GM13977 (cell line): ENCODE measurements at places on chromosomes 16 and 17.

DNA sequence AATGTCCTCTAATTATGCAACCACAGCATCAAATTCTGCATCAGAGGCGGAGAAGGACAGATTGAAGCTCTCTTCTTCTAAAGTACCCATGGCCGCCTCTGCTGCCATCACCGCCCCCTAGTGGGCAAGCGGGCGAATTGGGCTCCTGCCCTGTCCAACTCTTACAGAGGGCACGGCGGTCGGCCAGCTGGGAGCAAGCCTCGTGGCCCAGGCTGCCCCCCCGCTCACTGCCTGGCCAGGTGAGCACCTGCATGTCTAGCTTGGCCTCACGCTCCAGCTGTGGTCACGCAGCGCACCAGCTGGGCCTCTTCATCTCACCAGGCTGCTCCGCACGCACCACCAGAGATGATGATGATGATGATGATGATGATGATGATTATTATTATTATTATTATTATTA lies 146.1 kb upstream of the TOM1L1 start:
- no peak for DNase-seq

GRCh38 chr17:58394534-58395223 lies 22.7 kb downstream of the RNF43 start:
- DNase-seq, result no peak

DNA sequence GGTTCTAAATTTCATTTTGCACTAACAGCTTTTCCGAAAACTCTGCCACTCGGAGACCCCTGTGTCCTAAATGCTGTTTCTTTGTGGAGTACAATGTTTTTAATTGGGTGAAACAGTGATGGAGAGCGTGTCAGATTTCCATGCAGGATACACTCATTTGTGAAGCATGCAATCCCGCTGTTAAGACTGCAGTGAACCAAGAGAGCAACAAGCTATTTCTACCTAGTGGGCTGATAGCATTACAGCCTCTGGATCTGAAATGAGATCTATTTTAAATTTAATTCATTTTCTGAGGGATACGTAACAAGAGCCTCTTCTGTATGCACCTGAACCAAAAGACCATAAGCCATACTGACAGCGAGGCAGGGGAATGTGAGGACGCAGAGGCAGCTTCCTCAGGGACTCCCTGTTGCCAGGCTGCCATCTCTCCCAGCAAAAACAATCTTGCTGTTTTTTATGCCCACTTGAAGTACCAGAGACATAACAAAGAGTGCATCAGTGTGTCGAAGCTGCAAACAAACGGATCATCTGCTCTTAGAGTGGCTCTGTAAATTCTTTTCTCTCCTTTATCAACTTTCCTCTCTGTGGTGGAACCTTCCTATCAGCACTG lies 199.9 kb upstream of the COX10 start:
- no peak for DNase-seq

GRCh38 chr16:30786115-30786935 lies 680 bp downstream of the ZNF629 start:
- DNase-seq, result no peak

DNA sequence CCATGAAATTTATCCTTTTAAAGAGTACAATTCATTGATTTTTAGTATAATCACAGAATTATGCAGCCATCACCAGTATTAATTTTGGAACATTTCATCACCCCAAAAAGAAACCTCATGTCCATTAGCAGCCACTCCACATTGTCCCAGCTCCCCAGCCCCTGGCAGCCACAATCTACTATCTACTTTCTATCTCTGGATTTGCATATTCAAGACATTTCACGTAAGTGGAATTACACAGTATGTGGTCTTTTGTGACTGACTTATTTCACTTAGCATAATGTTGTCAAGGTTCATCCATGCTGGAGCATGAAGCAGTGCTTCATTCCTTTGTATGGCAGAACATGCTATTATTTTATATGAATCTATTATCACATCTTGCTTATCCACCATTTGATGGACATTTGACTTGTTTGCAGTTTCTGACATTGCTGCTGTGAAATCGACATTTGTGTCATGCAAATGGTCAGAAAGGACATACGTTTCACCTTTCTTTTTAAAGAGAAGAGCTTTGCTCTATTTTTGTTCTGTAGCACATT lies 10.7 kb downstream of the METTL9 start:
- DNase-seq, result no peak

GRCh38 chr17:7060165-7060891 lies 16.4 kb upstream of the SLC16A11 start:
- no peak for DNase-seq

GRCh38 chr17:78637643-78638420 lies 60.6 kb upstream of the DNAH17 start:
- DNase-seq, result no peak

GRCh38 chr17:76660656-76661042 lies 17.1 kb upstream of the ST6GALNAC1 start:
- no peak for DNase-seq

DNA sequence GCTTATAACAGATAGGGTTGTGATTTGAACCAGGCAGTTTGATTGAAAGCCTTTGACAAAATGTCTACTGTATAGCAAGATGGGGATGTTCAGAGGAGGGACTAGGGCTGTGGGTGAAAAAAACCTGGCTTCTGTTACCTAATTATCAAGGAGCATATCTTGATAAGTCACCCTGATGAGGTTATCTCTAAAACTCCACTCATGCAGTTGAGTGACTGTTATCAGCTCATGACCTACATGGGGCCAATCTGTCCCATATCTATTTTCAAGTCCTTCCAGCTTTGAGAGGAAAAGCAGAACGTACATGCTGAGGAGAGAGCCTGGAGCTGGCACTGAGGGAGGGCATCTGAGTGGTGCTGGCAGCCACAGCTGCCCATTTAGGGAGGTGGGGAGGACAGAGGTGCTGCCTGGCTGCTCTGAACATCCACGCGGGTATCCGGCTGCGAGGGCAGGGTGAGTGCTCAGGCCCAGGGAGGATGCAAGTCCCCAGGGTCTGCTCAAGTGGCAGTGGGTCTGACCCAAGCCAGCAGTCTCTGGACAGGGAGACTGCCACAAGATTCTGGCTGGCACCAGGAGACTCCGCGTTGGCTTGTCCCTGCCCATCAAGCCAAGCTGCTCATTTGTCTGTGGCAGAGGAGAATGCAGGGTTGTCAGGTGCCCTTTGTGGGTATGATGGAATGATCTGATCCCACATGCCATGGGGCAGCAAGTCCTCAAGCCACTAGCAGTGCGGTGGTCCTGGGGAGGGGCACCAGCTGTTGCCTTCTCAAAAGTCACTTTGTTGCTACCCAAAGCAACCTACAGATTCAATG lies 29.2 kb downstream of the ATPAF2 start:
- no peak for DNase-seq

DNA sequence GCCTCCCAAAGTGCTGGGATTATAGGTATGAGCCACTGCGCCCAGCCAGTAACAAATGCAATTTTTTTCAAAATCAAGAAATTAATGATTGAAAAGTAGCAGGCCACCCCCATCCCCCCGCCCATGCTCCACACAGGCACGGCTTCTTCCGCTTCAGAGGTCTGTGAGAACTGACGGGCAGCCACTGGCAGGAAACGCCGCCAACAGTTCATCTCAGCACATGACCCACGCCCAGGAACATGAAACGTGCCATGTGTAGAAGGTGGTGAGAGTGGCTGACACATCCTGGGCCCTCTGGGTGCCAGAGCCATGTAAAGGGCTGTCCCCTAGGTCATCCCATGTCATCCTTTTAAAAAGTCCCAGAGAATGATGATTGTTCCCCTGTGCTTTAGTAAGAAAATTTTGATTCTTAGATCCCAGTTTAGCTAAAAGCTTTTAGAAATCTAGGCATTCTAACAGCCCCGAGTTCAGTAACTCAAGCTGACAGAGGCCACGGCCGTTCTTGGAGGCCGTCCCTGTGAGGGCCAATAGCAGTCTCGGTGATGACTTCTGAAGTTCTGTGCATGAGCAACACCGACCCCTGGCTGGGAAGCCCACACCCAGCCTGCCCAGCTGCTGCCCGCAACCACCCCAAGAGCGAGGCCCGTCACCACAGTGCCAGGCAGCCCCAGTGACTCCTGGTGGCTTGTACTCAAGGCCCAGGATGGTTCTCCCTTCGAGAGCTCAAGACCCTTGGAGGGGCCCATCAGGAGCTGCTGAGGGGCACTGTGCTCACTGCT lies 52.1 kb downstream of the KLHDC4 start:
- DNase-seq, result no peak
